ENCODE measurements at places on chromosomes 16 and 17.

DNA sequence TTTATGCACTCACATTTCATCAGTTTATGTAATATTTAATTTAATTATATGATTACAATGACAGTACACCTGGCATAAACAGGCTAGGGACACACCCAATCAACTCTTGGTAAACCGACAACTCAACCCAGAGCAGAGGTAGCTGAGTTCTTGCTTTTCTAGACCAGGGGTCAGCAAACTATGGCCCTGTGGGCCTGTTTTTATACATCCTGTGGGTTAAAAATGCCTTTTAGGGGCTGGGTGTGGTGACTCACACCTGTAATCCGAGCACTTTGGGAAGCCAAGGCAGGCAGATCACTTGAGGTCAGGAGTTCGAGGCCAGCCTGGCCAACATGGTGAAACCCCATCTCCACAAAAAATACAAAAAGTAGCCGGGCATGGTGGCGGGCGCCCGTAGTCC is 99.2 kb upstream of the TMEM97 start:
- no peak for DNase-seq

DNA sequence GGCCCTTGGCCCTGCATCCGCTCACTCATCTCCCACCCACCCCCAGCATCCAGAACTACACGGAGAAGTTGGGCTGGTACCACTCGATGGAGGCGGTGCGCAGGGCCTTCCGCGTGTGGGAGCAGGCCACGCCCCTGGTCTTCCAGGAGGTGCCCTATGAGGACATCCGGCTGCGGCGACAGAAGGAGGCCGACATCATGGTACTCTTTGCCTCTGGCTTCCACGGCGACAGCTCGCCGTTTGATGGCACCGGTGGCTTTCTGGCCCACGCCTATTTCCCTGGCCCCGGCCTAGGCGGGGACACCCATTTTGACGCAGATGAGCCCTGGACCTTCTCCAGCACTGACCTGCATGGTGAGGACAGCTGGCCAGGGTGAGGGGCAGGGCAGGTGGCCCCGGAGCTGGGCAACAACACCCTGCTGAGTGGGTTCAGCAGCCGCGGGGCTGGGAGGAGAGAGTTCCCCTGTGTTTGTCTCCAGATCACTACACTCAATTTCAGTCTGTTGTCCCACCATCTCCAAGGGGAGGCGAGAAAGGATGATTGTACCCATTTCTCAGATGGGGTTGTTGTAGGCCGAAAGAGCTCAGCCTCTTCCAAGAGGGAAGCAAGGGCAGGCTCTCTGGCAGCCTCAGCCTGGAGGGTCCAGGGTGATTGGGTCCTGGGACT is 14.4 kb downstream of the MMP15 start:
- DNase-seq = no peak

DNA sequence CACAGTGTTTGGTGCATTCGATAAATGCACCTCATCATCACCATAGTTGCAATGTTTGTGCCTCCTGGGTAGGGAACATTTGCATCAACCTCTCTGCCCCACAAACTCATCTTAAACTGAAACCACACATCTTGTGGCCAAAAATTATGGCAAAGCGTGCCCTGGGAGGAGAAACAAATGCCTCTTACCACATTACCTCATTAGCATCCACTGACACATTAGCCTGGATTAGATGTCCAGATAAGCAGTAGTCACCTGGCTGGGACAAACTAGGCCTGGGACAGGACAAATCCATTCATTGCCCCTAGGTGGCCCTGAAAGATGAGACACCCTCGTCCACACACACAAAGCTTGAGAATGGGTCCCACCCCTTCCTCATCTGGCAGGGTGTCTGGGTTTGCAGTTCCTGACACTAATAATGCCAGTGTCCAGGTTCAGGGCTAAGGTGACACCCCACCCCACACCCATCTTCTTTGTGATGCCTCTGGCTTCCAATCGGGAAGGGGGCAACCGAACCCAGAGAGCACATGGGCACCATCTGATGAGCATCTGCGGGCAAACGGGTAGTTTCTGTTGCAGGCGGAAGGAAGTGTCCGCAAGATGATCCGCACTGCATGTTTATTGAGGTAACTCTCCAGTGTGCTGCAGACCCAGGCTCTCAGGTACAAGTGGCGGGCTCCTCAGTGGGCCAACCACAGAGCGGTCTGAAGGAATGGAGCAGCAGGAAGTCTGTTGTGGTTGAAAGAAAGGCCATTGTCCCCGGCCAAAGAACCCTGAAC is 8.6 kb downstream of the XYLT1 start:
- no peak for DNase-seq

GRCh38 chr16:75044800-75045361 is 46.1 kb downstream of the ZNRF1 start:
- DNase-seq = no peak
